ENCODE measurements at places on chromosomes 1 and 21. TPM values are rescaled to one million over a fixed set of nuclear protein-coding genes. Genes with fewer than 3 reads are reported as not detected.

ANKRD35 gene
- total RNA-seq = not detected

TEX38 gene
- total RNA-seq = not detected

HFM1 gene
- 0.09 TPM for total RNA-seq

ERVH48-1 gene
- total RNA-seq = not detected

All from A549 treated with DMSO at 1 μM for 4 hours (cell line).